Activated CD4-positive, alpha-beta T cell treated with anti-CD3 and anti-CD28 coated beads for 24 hours (primary cell): ENCODE measurements at places on chromosomes 5 and 9.
A peak's percentile ranks its signal among the peaks of the same experiment; 100 is the strongest.

GRCh38 chr5:18985171-18985758, 1002.7 kb downstream of the CDH18 start:
- DNase-seq = no peak

DNA sequence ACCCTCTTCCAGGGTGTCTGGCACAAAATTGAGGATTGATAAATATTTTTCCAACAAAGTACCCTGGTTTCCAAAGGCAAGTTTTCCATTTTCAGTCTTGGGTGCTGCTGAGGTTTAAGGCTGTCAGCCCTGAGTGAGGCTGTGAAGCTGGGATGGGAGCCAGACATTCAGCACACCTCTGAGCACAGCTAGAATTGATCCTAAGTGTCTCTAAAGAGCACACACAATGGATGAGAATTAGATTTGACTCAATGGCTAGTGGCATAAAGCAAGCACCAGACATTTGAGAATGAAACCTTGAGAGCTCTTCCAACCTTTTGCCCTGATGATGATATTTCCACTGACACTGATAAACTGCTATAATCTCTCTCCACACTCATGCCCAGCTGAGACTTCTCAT, 131.5 kb downstream of the MARCHF11 start:
- DNase-seq = no peak

GRCh38 chr5:154487541-154487940, 9.5 kb upstream of the HAND1 start:
- peak; percentile 32 for DNase-seq

GRCh38 chr9:122318284-122318683, 52.5 kb upstream of the PTGS1 start:
- DNase-seq = no peak

DNA sequence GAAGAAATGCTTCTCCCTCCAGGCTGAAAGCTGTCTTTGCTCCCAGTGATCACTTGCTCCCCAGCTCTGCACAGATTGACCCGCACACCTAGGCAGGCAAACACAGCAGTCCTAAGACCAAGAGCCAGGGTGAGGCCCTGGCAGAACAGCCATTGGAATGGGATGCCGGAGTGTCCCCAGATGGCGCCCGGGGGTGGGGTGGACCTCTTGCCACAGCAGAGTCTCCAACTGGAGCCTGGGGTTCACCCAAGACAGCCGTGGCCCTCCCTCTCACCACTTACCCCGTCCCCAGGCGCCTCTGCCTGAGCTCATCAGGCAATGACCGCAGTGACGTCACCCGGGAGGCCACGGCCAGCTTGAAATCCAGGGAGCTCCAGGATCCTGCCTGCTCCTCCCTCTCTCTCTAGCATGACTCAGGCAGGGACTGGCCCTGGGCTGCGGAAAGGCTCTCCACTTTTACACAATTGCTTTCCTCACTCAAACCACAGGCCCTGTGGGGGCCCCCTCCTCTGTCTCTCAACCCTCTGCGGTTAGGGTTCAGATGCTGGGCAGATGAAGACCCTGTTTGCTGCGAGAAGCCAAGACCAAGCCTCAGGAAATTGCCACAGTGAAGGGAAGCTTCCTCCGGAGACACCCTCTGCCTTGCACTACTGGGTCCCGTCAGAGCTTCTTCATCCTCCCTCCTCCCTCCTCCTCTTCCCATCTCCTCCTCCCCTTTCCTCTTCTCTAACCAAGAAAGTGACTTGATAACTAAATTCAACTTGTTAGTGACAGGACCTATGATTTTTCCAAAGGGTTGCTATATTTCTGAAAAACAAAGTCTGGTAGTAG, 24.3 kb upstream of the PTGES start:
- no peak for DNase-seq

DNA sequence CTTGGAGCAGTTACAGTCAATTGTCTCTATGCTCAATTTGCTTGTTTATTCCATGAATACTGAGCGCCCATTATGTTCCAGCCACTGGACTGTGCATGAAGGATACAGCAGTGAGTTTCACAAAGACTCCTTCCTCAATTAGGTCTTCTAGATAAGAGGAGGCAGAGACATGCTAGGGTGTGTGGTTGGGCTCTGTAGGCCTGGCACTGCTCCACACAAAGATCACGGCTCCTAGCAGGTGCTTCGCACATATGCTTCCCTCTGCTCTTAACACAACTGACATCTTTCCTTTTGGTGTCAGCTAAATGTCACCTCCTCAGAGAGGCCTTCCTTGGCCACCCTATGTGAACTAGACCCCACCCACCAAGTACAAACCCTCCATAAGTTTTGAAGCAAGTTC, 10.9 kb downstream of the IL12B start:
- no peak for DNase-seq

DNA sequence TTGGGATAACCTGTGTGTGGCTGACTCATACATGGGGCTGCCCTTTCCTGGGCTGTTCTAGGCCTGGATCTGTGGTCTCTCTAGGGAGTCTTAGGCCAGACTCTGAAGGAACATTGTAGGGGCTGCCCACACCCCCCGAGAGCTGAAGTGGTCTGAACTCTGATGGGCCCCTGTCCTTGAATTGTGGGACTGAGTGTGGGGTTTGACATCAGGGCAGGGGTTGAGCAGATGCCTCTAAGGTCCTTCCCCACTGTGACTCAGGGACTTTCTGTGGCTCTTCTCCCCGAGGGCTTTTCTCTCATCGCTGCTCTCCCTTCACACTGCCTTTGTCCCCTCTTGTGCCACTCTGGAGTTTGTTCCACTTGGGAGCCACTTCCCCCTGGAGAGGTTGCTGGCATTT, 215.0 kb downstream of the MELK start:
- no peak for DNase-seq

DNA sequence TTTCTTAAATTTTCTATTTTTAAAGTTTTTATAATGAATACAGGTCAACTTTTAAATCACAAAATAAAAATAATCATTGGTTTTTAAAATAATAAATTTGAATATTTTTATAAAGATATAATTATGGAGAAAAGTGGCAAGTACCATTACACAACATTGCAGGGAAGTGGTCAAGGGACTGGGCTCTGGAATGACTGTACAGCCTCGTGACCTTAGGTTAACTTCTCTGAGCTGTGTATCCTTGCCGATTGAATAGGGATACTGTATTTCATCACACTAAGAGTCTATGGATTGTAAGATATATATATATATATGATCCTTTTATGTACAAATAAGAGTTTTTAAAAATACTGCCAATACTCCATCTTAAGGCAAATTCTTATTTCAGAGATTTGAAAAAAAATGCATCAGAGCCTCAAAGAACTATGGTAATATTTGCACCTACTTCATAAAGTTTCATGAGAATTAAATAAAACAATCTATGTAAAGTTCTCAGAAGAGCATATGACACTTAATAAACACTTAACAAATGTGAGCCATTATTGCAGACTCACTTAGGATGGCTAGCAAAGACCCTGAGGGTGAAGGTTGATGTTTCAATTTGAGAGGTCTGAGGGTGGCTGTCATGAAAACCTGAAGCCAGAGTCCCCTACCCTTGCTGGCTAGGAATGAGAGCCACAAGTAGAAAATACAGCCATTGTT, 136.5 kb downstream of the CCDC192 start:
- DNase-seq = no peak

DNA sequence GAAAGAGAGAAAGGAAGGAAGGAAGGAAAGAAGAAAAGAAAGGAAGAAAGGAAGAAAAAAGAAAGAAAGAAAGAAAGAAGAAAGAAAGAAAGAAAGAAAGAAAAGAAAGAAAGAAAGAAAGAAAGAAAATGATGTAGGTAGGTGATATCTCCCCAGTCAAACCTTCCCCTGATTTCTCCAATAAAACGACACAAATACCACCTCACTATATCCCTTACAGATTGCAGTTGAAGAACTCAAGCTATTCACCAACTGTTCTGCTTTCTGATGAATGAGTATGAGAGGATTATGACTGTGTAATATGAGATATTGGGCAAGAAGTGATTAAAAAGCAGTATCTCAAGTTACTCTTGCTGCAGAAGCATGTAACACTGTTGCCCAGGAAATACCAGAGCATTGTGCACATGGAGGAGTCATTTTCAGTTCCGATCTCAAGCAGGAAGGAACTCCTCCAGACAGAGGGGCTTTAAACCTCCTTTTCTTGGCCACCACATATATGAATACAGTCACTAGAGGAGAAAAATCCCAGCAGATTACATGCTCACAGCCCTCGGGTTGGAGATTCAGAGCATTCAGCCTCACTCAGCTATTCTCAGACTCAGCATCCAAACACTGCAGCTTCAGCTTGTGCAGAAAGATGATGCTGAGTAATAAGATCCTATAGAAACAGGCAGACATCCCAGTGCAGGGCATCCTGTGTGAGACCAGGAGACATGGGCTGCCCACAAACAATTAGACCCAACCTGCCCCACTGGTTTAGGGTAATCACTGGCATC, 61.4 kb downstream of the UGCG start:
- no peak for DNase-seq

GRCh38 chr9:85344901-85345300, 396.9 kb downstream of the AGTPBP1 start:
- DNase-seq = no peak

- no peak for DNase-seq
These were observed 75.9 kb downstream of the SPRY4 start for GRCh38 chr5:142248853-142249462.
